Right ventricle myocardium inferior (tissue), 1 donor: ENCODE measurements at places on chromosomes 12 and 14.
A peak's percentile ranks its signal among the peaks of the same experiment; 100 is the strongest.

DNA sequence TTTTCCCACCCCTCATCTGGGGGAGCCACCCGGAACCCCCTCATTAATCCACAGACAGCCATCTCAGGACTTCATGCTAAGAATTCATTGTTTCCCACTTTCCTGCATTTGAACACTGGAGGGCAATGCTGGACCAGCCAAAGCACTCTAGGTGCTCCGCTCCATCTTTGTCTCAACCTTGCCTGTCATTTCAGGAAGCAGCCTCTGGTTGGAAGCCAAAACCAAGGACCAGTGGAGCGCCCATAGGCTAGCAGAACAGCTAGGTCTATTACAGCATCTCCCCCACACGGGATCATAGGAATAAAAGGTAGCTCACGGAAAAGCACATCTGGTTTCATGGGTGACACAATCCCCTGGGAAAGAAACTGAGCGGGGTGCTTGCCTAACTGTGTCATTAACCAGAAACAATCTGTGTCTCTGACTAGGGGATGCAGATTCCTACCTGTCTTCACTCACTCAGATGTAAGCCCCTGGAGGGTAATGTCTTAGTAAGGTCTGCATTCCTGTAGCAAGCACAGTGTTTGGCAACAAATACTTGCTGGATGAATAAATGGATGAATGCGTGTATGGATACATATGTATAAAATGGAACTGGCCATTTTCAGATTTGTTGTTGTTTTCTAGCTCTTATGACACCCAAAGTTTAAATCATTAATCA is 197.0 kb downstream of the DAD1 start:
- DNase-seq, result peak; percentile 69

- DNase-seq, result no peak
These were observed 8.6 kb upstream of the ASB2 start for GRCh38 chr14:93984987-93985410.

- DNase-seq, result peak; percentile 49
These were observed 8.3 kb upstream of the TBX5 start for GRCh38 chr12:114414031-114414865.

DNA sequence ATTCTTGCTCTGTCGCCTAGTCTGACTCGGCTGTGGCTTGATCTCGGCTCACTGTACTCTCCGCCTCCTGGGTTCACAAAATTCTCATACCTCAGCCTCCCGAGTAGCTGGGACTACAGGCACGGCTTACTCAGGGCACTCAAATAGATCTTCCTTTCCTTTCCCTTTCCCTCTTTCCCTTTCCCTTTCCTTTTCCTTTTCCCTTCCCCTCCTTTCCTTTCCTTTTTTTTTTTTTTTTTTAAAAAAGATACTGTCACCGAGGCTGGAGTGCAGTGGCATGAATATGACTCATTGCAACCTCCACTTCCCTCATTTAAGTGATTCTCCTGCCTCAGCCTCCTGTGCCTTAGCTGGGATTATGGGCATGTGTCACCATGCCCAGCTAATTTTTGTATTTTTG is 86.0 kb downstream of the AEBP2 start:
- no peak for DNase-seq

- no peak for DNase-seq
These were observed 26.8 kb upstream of the CLEC2D start for GRCh38 chr12:9642606-9643265.
